ENCODE measurements at places on chromosomes 7 and 10.

DNA sequence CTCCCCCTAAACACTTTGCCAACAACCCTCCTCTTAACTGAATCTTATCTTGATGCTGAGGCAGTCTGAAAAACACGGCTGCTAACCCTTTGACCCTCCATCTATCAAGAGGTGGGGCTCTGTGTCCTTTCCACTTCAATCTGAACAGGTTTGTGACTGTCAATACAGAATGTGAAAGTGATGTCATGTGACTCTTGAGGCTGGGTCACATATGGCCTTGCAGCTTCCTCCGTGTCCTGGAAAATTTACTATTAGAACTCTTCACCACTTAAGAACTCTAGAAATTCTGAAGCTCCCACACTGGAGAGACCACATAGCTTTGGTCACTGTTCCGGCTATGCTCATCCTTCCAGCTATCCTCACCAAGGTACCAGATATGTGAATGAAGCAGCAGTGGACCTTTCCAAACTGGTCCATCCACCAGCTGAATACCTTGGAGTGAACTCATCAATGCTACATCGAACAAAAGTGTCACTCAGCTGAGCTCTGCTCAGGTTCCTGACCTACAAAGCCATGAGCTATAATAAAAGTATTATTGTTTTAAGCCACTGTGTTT, 30.7 kb upstream of the ASAH2 start:
- DNase-seq = no peak

DNA sequence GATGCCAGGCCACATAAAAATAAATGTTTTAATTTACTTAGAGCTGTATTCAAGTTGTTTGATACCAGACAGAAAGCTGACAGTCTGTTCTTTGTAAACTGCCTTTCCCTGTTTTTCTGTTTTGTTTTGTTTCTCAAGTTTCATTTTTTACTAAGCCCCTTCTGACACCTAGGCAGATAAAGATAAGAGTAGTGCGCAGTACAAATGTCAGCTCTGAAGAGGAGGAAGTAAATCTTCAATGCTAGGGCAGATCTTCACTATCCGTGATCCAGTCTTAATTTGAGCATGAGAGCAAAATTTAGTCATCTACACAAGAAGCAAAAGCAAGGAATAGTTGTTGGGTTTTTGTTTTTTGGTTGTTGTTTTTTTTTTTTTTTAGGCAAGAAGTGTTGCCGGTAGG, 27.3 kb downstream of the MTURN start:
- DNase-seq = no peak

DNA sequence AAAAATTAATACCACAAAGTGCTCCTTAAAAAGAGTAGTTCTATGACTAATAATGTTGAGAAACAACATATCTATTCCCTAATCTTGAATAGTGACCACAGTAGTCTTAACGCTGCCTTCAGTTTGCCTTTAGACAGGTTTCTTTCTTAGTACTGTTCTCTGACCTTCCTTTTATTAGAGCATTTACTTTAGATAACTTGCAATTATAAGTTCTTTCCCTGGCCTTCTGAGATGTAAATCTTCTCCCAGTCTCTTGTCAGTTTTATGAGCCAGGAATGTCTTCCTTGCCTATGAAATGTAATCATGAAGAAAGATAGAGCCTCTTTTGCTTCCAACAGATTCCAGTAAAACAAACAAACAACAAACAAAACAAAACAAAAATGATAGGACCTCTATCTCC, 1119.8 kb upstream of the LRRTM3 start:
- no peak for DNase-seq

- no peak for DNase-seq
Observed at GRCh38 chr7:113125728-113126127, 7.4 kb upstream of the SMIM30 start.

GRCh38 chr10:113160641-113161040, 210.6 kb downstream of the TCF7L2 start:
- no peak for DNase-seq

DNA sequence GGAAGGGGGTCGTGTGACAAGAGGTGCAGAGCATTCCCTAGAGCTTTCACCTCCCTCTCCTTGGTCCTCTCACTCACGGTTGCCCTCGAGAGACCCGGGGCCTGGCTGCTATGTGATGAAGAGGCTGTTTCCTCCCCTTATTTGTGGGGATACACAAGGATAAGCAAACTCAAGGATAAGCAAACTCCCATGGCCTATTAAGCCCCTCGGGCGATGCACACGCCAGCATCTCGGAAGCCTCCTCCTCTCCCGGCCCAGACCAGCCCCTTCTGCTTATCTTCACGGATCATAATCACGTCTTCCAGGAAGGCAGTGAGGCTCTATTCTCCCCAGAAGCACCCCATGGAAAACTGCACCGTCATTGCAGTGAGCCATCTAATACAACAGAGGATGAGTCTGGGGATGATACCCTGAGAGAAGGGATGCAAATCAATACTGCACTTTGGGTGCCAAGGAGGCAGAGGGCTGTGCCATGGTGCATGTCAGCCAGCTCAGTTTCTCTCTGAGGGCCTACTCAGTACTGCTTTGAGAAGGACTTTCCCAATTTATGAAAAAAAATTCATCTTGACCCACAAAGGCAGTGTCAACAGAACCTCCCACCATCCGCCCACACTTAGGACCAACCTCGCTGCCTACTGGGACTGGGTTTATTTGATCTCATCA, 22.2 kb downstream of the TMEM273 start:
- DNase-seq = no peak

DNA sequence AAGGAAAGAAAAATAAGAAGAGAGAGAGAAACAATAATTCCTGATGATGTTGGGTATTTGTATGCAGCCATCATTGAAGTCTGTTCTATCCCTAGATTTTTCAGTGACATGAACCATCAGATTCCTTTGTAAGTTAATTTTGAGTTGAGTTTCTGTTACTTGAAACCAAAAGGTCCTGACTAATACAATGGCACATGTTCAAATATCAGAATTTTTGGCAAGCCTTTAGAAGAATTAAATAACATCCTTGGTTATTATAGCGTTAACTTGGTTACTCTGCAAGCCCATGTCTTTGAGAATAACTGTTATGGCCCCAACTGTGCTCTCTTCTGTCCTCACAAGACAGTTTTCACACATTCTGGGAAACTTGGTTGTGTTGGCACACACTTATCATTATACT, 66.5 kb downstream of the SYPL1 start:
- DNase-seq = no peak

DNA sequence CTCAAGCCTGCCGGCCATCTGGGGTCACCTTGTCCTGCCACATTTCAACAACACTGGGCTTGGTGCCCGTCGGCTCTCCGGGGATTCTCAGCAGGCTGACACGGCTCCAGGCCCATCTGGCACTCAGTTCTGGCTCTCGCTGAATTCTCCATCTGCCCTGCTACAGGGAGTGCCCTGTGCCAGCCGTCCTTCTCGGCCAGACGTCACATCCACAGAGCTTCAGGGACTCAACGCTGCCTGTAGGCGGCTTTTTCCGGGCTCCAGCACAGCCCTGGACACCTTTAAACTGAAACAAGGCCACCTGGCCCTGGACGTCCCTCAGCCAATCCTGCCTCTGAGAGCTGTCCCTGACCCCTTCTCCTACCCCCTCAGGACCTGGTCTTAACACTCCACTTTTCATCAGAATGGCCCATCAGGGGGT, 43.0 kb downstream of the TMEM130 start:
- DNase-seq = peak; percentile 59

DNA sequence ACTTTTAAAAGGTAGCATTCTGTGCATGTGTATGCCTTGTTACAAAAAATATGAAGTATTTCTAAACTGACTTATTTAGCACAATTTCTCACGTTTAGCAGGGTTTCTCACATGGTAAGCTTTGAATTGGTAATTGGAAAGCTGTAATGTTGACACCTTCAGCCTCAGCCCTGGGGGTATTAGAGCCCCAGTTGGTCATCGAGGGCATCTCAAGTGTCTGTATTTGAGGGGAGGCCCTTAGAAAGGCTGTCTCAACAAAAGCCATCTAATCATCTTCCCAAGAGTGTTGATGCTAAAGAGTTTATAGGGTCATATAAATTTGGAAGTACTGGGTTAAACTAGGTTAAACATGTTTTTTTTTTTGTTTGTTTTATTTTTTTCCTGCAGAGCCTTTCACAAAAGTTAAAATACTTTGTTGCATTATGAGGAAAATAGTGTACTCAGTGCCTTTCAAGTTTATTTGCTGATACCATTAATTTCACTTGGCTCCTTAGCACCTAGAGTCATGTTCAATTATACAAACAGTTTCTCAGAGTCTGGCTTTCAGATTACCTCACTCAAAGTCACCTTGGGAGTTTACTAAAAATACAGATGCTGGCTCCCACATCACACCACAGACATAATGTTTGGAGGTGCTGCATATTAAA, 134.0 kb downstream of the CD36 start:
- DNase-seq = no peak

GRCh38 chr10:71989661-71990454, 25.7 kb downstream of the CHST3 start:
- DNase-seq = no peak

- DNase-seq = no peak
Observed at GRCh38 chr10:94105226-94105625, 111.5 kb downstream of the PLCE1 start.

DNA sequence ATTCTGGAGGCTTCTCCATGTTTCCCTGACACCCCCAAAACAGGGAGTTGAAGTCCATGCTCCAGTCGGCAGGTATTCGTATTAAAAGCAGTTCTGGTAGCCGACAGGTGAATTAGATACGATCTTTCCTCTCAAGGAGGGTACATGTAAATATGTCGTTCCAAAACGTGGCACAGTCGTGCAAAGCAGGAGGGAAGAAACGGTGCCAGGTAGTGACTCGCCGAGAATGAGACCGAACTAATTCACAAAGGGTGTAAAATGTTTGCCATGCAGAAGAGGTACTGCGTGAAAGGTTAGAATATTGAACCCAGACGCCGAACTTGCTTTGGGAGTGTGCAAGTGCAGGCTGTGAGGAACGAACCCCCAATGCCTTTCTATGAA, 483 bp downstream of the EDRF1 start:
- no peak for DNase-seq

- no peak for DNase-seq
Observed at GRCh38 chr10:3972460-3973301, 187.7 kb upstream of the KLF6 start.

DNA sequence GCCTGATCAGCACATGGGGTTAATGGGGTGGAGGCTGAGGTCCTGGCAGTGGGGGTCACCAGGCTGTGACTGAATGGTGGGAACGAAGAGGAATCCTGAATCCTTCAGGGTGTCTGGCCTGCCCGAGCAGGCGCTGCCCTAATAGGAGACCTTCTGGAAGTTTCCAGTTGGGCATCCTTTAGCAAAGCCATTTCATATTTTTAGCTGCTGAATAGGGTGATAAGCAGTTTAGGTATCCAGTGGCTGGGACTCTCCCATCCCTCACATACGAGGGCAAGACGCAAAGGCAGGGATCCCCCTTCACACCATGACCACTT, 159.3 kb downstream of the SH3PXD2A start:
- DNase-seq = no peak

DNA sequence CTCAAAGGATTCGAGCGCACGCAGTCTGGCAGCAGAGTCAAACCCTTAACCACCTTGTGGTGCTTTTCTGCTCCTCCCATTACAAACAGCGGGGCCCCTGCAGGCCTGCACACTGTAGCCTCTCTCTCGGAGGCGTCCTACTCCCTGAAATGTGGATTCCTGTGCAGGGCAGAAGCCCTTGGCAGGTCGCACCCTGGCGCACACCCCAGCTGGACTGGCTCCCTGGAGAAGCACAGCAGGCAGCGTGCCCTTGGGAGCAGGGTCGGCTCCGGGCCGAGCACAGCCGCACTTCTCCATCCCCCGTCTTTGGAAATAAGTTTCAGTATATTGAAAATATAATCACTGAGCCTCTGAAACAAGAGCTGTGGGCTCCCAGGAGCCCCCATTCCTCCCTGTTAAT, 144.1 kb downstream of the C10orf105 start:
- no peak for DNase-seq

DNA sequence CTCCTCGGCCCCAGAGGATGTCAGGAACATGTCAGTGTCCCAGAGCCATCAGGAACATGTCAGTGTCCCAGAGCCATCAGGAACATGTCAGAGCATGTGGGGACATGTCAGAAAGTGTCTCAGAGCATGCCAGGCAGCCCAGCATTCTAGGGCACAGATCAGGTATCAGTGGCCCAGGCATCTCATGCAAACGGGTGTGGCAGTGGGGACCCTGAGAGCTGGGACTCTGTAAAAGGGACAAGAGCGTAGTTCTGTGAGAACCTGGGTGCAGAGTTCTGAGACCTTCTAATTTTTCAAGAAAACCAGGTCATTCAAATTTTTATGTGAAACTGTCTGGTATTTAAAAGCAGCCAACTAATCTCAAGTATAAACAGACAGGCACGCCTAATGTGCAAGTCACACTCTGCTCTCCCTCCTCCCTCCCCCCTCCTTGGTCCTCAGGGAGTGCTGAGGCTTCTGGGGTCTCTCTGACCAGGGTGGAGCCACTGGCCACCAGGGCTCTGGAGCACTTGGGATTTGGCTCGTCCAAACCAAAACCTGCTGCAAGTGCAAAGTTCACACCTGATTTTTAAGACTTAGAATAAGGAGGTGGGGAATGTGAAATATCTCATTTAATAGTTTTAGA, 64.6 kb downstream of the ALOX5 start:
- no peak for DNase-seq

GRCh38 chr10:28939281-28940157, 262.2 kb downstream of the BAMBI start:
- DNase-seq = no peak

GRCh38 chr7:32941181-32941580, 16.1 kb upstream of the FKBP9 start:
- DNase-seq = no peak

GRCh38 chr7:144001543-144001942, 1.4 kb downstream of the OR6B1 start:
- DNase-seq = no peak

GRCh38 chr10:126564326-126564888, 106.1 kb downstream of the C10orf90 start:
- no peak for DNase-seq

GRCh38 chr7:102286237-102287110, at the start of gene SH2B2:
SH2B2 (plus strand) TSS chr7:102286868; CDS start chr7:102300551, 13,683 bp downstream.
- peak; percentile 37 for DNase-seq

DNA sequence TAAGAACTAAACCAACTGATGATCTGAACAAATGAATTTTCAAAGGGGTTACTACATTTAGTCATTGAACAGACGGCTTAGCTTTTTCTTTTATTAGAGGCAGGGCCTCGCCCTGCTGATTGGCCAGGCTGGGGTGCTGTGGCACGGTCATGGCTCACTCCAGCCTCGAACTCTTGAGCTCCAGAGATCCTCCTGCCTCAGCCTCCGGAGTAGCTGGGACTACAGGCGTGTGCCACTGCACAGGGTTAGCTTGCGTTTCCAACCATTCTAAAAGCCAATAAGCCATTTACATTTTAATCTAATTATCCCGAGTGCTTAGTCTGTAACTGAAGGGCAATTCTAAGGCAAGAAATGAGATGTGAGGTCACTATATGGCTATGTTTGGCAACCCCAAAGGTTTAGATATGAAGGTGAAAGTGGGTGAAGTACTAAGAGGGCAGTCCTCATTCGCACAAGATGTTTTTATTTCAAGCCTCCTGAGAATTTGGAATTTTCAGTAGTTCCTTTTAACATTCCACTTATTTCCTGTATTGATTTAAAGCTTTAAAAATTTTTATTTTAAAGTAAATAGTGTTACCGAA, 1.6 kb upstream of the CDK13 start:
- no peak for DNase-seq

- no peak for DNase-seq
Observed at GRCh38 chr7:112830769-112831168, 40.6 kb upstream of the TMEM168 start.

Data from posterior cingulate gyrus (tissue), 11 donors.